ENCODE measurements at places on chromosomes 16 and 17.

GRCh38 chr17:48584223-48584741 lies 5.8 kb downstream of the HOXB3 start:
- DNase-seq: peak; percentile 55

GRCh38 chr16:6023449-6023848 lies 925.9 kb upstream of the EEF2KMT start:
- DNase-seq: no peak

DNA sequence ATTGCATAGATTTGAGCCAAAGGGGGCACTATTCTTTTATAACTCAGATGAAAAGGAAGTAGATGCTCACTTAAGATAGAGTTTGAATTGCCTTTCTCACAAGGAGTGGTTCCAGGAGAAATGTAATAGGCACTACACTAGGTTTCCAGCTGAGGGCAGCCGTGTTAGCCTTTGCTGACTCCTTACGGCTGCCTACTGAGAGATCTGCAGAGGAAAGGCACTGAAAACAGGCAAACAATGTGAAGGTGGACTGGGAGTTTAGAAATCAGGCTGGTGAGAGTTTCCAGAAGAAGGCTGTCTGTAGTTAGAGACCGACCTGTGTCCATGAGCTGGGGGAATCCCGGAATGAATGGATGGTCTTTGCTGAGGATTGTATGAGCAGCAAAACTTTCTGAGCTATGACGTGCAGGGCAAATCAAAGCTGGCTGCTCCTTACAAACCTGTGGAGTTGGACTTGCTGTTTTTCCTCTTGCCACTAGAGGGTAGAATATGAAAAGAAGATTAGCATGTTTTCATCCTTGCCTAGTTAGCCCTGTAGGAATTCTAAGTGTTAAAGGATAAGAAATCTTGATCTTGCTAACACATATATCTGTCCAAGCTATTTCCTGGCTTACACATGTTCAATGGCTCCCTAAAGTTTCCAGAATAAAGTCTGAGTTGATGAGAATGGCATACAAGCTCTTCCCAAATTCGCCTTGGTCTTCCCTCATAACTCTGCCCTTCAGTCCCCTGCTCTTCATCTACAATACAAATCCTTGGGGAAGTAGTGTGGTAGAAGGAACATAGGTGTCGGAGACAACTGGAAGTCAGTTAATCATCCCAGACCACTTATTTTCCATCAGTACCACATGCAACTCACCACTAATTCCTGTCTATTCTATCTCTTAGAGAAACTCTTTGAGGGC lies 20.1 kb upstream of the TAOK1 start:
- peak; percentile 64 for DNase-seq

- no peak for DNase-seq
Observed at GRCh38 chr17:48432820-48433775, 3.1 kb upstream of the SKAP1 start.

- no peak for DNase-seq
Observed at GRCh38 chr16:85275533-85276249, 163.4 kb upstream of the CIBAR2 start.

- no peak for DNase-seq
Observed at GRCh38 chr17:57293077-57293476, 36.8 kb downstream of the MSI2 start.

- no peak for DNase-seq
Observed at GRCh38 chr17:40366861-40367518, 2.5 kb upstream of the GJD3 start.

- no peak for DNase-seq
Observed at GRCh38 chr17:72654706-72655105, 437.8 kb downstream of the SLC39A11 start.

- no peak for DNase-seq
Observed at GRCh38 chr17:82647593-82648164, 565 bp downstream of the WDR45B start.

GRCh38 chr17:75433218-75433783 lies 23.1 kb upstream of the TMEM94 start:
- DNase-seq: no peak

DNA sequence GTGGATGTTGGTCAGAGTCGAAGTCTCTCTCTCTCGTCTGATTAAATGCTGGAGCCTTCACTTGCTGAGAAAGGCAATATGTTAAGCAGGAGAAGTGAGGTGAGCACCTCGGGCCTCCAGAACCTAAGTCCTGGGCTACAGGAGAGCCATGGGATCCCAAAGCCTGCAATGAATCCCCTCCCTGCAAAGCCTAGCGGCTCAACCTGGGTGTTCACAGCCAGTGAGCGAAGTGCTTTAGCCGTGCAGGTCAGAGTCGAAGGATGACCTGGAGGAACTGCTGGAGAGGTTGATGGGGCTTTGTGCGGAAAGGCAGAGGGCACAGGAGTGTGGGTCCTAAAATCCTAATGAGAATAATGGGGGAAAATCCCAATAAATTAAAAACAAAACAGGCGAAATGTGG lies 267.8 kb downstream of the ENGASE start:
- no peak for DNase-seq

GRCh38 chr17:8698162-8698971 lies 46.3 kb downstream of the CCDC42 start:
- peak; percentile 70 for DNase-seq

GRCh38 chr17:40418428-40418706 lies 671 bp upstream of the TOP2A start:
- DNase-seq: no peak

- no peak for DNase-seq
Observed at GRCh38 chr17:1260086-1260769, 10.0 kb upstream of the BHLHA9 start.

DNA sequence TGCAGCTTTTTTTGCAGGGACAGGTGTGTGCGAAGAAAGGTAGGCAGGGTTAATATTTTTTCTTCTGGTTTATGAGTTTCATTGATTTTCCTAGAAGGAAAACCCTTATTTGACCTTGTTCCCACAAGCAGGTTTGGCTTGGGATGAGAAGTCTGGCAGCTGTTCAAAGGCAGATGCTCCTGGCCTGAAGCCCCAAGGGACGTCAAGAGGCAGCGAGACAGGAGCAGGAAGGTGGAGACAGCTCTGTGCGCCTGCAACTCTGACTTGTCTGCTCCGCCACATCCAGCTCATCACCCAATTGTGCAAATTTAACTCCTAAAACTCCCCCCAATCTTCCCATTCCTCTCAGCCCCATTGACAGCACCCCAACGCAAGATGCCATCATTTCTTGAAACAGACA lies 136.8 kb upstream of the XYLT1 start:
- no peak for DNase-seq

DNA sequence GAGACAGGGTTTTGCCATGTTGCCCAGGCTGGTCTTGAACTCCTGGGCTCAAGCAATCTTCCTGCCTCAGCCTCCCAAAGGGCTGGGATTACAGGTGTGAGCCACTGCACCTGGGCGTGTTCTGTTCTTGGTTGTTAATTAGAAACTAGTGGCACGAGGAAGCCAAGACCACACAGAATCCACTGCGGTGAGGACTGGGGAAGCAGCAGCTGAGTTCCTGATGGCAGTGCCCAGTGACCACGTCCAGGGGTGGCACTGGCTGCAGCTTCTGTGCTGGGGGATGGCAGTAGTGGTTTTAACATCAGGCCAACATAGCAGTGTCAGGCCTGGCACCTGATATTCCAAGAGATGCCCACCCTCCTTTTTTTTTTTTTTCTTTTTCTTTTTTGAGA lies 39.7 kb upstream of the NDRG4 start:
- no peak for DNase-seq

- DNase-seq: no peak
Observed at GRCh38 chr17:32298721-32299579, 33.3 kb downstream of the RHBDL3 start.

GRCh38 chr17:45984368-45984767 lies 14.7 kb upstream of the STH start:
- no peak for DNase-seq

DNA sequence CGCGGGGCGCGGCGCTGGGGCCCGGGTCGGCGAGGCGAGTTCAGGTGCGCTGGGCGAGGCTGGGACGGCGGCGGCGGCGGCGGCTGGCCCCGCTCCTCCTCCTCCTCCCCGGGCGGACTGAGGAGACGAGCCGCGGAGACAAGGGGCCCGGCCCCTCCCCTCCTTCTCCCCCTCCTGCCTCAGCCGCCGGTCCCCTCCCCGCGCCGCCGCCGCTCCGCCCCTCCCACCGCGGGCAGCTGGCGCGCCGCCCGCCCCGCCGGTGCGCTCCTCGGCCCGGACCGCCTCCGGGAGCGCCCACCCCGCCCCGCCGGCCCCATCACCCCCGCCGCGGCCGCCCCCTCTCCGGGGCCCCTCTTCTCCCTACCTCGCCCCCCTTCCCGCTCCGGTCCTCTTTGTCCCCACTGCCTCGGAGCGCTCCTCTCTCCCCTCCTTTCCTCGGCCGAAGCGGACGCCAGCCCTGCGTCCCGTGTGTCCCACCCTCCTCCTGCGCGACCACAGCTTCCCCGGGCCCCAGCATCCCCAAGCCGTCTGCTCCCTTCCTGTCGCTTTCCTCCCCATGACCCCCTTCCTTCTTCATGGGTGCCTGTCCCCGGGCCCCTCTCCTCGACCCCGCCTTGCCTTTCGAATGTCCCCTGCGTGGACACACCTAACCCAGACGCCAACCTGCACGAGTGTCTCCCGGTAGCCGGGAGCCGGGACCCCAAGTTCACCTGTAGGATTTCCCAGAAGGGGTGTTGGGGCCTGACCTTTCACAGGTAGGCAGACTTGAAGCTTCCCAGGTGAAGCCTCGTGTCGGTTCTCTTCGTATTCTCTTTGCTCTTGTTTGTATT lies at the start of gene TOX3:
Gene TOX3 (minus strand): TSS at position 140 of the 830 bp plus-strand sequence. CDS start 420 bp downstream, outside the sequence.
- DNase-seq: no peak

DNA sequence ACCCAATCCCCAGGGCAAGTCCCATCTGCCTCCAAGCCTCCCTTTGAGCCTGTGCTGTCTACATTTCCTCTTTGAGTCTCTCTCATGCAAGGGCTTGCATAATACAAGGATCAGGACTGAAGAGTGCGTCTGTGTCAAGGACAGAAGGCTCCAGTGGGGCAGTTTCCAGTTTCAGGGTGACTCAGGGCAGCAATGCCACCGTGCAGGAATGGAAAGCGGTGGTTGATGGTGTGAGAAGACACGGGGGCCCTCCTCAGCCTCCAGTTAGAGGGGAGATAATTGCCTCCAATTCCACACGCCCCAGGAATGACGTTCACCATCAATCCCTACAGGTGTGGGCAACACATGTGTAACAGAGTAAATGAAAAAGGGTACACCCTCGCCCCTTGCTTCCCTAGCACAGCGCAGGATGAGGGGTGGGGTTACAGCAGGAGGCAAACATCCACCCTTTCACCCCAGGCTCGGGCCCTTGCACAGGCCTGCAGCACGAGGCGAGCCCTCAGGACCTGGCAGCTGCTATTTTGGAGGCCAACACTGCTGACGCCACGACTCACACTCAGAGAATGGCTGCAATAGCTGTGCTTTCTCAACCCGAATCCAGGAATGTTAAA lies 24.8 kb upstream of the SLC25A19 start:
- no peak for DNase-seq

DNA sequence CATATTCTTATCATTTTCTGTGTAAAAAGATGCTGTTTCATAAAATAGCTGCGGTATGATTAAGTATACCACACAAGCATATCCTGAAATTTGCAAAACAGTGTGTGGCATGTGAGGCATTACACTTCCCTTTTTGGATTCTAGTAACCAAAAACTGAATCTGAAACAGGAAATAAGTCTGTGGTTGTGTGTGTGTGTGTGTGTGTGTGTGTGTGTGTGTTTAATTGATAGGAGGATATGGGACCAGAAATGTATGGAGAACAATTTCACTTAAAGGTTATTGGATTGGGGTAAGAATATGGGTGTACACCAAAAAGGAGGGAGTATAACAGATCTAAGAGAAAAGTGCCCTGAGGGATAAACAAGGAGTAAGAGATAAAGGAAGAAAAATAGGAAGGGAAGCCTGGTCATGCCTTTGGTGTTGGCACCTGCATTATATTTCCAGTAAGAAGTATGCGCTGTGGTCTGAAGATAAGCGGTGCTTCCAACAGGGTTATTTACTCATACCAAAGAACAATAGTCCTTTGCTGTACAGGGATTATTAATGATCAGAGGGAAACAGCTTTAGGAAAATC lies 4.0 kb downstream of the LYRM1 start:
- DNase-seq: no peak

Data from fibroblast of skin of left quadriceps (primary cell).